Aorta (tissue), 5 donors: ENCODE measurements at places on chromosomes 12 and 14. TPM values are rescaled to one million over a fixed set of nuclear protein-coding genes. Genes with fewer than 3 reads are reported as not detected.

GRCh38 chr14:84458881-84459280 lies 1071.1 kb upstream of the FLRT2 start:
- H3K4me3 ChIP-seq, result no peak overlapping the region
- no peak overlapping the region for H3K27ac ChIP-seq
- H3K27me3 ChIP-seq, result no peaks in the 10 kb centered on the region
- no peak for DNase-seq
- no peaks in the 10 kb centered on the region for H3K36me3 ChIP-seq
- H3K4me1 ChIP-seq, result no peaks in the 10 kb centered on the region

- no peak for DNase-seq
- no peaks in the 10 kb centered on the region for H3K27me3 ChIP-seq
- no peak overlapping the region for H3K27ac ChIP-seq
- no peaks in the 10 kb centered on the region for H3K4me1 ChIP-seq
These were observed 3.7 kb upstream of the LPCAT3 start for GRCh38 chr12:7021956-7022355.

GRCh38 chr14:96735526-96735925 lies 61.7 kb upstream of the VRK1 start:
- no peaks in the 10 kb centered on the region for H3K4me1 ChIP-seq
- no peak overlapping the region for H3K4me3 ChIP-seq
- H3K27me3 ChIP-seq, result no peaks in the 10 kb centered on the region
- no peak overlapping the region for H3K27ac ChIP-seq

- no peak overlapping the region for H3K4me3 ChIP-seq
- no peak for DNase-seq
- H3K27me3 ChIP-seq, result no peaks in the 10 kb centered on the region
These were observed 422.2 kb downstream of the APAF1 start for GRCh38 chr12:99067171-99067785.

DNA sequence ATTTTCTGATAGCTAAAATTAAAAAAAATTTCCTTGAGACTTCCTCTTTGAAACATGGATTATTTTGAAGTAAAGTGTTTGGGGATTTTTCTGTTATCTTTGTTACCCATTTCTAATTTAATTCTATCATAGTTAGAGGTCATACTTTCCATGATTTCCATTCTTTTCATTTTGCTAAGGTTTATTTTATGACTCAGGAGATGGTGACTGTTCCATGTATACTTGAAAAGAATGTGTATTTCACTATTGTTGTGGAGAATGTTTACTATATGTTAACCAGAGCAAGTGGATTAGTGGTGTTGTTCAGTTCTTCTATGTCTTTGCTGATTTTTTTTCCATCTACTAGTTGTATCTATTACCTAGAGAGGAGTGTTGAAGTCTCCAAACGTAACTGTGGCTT lies 250.5 kb upstream of the PELI2 start:
- no peaks in the 10 kb centered on the region for H3K4me1 ChIP-seq
- H3K27ac ChIP-seq, result no peak overlapping the region
- no peaks in the 10 kb centered on the region for H3K27me3 ChIP-seq
- H3K4me3 ChIP-seq, result no peak overlapping the region
- DNase-seq, result no peak
- H3K36me3 ChIP-seq, result no peaks in the 10 kb centered on the region

- no peaks in the 10 kb centered on the region for H3K27me3 ChIP-seq
- no peaks in the 10 kb centered on the region for H3K36me3 ChIP-seq
- no peak overlapping the region for H3K4me3 ChIP-seq
- no peak for DNase-seq
- no peaks in the 10 kb centered on the region for H3K4me1 ChIP-seq
These were observed 177.2 kb upstream of the RASSF8 start for GRCh38 chr12:25781232-25781631.

GRCh38 chr12:89493670-89494302 lies 30.8 kb downstream of the GALNT4 start:
- H3K4me1 ChIP-seq, result peaks cover 6% of the 10 kb centered on the region
- no peak overlapping the region for H3K27ac ChIP-seq
- no peak overlapping the region for H3K4me3 ChIP-seq
- no peak for DNase-seq

GRCh38 chr14:69904246-69904645 lies 25.0 kb downstream of the SMOC1 start:
- no peak overlapping the region for H3K27ac ChIP-seq
- H3K4me1 ChIP-seq, result no peaks in the 10 kb centered on the region
- H3K4me3 ChIP-seq, result no peak overlapping the region
- H3K36me3 ChIP-seq, result no peaks in the 10 kb centered on the region

- H3K36me3 ChIP-seq, result no peaks in the 10 kb centered on the region
- H3K27me3 ChIP-seq, result no peaks in the 10 kb centered on the region
- no peaks in the 10 kb centered on the region for H3K4me1 ChIP-seq
These were observed 32.4 kb upstream of the PLEK2 start for GRCh38 chr14:67444395-67444794.

GRCh38 chr12:85676816-85677749 lies 159.1 kb downstream of the RASSF9 start:
- H3K4me1 ChIP-seq, result no peaks in the 10 kb centered on the region
- no peak for DNase-seq
- H3K4me3 ChIP-seq, result no peak overlapping the region
- H3K27ac ChIP-seq, result no peak overlapping the region

DNA sequence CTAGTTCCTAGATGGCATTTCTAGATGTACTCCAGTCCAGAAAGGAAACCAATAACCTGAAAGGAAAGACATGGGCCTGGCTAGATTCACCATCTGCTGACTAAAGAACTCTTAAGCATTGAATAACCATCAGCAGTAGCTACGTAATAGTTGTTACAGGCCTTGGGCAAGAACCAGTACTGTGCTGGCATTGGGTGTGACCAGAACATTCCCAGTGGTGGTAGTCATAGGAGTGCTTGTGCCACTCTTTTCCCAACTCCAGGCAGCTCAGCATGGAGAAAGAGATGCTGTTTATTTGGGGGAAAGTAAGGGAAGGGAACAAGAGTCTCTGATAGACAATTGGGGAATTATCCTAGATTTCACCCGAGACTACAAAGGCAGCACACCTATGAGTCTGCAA lies 333.3 kb downstream of the SLC16A7 start:
- no peaks in the 10 kb centered on the region for H3K27me3 ChIP-seq
- DNase-seq, result no peak
- H3K27ac ChIP-seq, result no peak overlapping the region
- H3K4me3 ChIP-seq, result no peak overlapping the region
- no peaks in the 10 kb centered on the region for H3K36me3 ChIP-seq

DNA sequence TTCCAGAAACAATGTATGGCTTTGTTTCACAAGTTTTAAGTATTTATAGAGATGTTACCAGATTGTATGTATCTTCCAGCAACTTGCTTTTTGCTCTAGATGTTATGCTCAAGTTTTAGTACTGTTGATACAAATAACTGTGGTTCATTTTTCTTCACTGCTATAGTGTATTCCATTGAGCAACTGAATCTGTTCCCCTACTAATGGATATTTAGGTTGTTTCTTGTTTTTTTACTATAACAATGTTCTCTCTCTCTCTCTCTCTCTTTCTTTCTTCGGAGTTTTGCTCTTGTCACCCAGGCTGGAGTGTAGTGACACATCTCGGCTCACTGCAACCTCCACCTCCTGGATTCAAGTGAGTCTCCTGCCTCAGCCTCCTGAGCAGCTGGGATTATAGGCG lies 16.6 kb downstream of the HCAR2 start:
- H3K27ac ChIP-seq, result no peak overlapping the region
- H3K36me3 ChIP-seq, result no peaks in the 10 kb centered on the region
- H3K27me3 ChIP-seq, result no peaks in the 10 kb centered on the region
- H3K4me3 ChIP-seq, result no peak overlapping the region

GRCh38 chr12:39958377-39958776 lies 147.5 kb downstream of the SLC2A13 start:
- no peaks in the 10 kb centered on the region for H3K36me3 ChIP-seq
- no peak overlapping the region for H3K27ac ChIP-seq
- H3K27me3 ChIP-seq, result no peaks in the 10 kb centered on the region
- DNase-seq, result no peak
- H3K4me1 ChIP-seq, result no peaks in the 10 kb centered on the region

- H3K36me3 ChIP-seq, result no peaks in the 10 kb centered on the region
- no peak overlapping the region for H3K27ac ChIP-seq
- H3K27me3 ChIP-seq, result no peaks in the 10 kb centered on the region
- H3K4me1 ChIP-seq, result no peaks in the 10 kb centered on the region
These were observed 213.6 kb downstream of the ADGRD1 start for GRCh38 chr12:131167334-131167733.

DNA sequence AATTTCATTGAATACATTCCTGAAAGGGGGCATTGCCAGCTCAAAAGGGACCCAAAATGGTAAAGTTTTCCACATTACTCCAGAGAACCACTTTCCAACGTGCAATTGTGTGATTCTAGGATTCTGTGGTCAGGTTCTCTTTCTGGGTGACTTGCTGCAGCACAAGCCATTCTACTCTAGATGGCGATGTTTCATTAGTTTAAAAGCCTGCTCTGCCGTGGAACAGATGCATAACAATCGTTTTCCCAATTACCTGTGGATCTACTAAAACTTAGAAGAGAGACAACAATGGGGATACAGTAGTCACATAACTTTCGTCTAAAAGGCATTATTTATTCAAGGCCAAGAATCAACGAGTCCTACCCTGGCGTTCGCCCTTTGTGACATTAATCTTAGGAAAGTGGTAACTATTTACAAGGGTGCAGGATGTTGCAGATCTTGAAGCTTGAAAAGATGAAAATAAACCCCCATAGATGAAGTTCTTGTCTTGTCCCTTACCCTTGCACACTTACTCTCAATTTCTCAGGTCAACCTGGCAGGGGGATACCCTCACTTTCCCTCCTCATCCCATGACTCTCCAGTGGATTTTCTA lies 400.9 kb downstream of the SNAPC1 start:
- DNase-seq, result no peak
- no peaks in the 10 kb centered on the region for H3K27me3 ChIP-seq
- no peak overlapping the region for H3K4me3 ChIP-seq
- H3K36me3 ChIP-seq, result no peaks in the 10 kb centered on the region

DNA sequence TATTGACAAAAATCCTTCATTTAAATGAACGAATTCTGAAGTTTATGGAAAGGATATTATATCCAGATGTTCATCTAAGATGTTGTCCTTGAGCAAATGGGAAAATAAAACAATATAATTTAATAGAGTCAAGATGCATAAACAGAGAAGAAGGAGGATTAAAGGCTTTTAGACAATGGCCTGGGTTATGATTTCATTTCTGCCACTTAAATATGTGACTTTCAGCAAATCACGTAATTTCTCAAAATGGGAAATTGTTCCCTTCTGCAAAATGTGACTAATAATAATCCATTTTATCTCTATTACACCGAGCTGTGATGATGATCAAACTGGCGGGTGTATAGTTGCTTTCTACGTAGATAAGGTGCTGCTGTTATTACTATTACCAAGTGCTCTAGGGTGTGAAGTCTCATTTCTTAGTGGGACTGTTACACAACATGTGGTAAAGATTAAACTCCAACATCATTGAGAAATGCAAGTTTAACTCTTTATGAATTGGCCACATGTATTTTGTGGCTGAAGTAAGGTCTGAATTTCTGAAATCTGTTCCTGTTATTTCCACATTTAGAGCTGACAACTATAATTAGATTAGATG lies 157.0 kb downstream of the MYRFL start:
- no peak overlapping the region for H3K27ac ChIP-seq
- no peaks in the 10 kb centered on the region for H3K36me3 ChIP-seq
- no peak for DNase-seq
- H3K27me3 ChIP-seq, result no peaks in the 10 kb centered on the region
- no peak overlapping the region for H3K4me3 ChIP-seq
- H3K4me1 ChIP-seq, result no peaks in the 10 kb centered on the region

DNA sequence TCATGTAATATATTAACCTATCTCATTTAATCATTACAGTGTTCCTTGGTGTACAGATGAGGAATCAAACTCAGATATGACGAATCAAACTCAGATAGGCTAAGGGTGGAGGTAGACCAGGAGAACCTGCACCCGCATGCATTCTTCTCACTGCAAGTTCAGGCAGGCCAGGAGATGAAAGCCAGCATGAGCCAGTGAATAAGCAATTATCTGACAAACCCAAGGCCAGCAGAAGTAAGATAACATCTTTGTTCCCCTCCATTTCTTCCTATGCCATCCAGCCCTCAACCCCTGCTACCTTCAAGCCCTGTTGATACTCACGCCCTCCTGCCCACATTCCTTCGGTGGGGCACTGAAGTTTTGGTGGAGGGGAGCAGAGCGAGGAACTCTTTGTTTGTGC lies 152.2 kb downstream of the ETV6 start:
- no peaks in the 10 kb centered on the region for H3K27me3 ChIP-seq
- no peak for DNase-seq
- no peaks in the 10 kb centered on the region for H3K36me3 ChIP-seq

DNA sequence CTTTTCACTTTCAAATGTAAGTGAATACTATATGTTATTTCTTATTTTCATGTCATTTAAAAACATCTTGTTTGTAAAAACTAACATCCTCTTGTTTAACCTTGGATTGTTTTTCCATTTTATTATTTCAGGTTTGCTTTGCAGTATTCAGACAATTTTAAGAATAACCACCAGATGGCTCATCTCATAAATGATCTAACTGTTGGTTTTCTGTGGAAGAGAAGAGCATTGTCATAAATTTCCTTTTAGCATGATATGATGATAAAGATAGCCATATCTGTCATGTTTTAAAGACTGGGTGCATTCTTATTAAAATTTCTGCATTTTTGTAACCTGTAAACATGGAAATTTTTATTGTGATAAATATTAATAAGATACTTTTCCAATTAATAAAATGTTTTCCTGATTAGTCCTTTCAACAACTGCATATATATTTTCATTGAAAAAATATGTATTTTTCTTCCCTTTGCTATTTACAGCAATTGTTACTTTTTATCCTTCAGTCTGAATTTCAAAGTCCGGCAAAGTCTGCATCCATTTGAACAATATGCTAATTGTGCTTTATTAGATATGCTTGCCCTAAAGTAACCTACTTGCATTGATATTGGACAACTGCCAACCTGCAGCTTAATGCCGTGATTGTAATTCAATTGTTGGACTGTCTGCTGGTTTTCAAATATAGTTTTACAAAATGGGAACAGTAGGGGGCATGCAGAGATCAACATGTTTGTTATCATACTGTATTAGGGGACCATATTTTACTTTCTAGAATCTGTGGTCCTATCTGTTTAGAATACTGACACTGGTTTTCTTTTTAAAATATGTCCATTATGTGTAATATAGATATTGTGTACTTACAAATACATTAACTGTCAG lies 163.4 kb downstream of the GARIN6 start:
- no peak for DNase-seq
- no peak overlapping the region for H3K4me3 ChIP-seq
- H3K27ac ChIP-seq, result no peak overlapping the region
- H3K36me3 ChIP-seq, result no peaks in the 10 kb centered on the region
- H3K27me3 ChIP-seq, result no peaks in the 10 kb centered on the region

MARK3 gene
- total RNA-seq, result 121 TPM

CLEC4C gene
- not detected for total RNA-seq

SLC39A5 gene
- total RNA-seq, result not detected

SYT10 gene
- 0.30 TPM for total RNA-seq

MIP gene
- total RNA-seq, result not detected

POU6F1 gene
- 36.5 TPM for total RNA-seq

DYRK2 gene
- 26.7 TPM for total RNA-seq

AKAP6 gene
- 211 TPM for total RNA-seq

ACSM4 gene
- total RNA-seq, result not detected

CDCA3 gene
- total RNA-seq, result 2.1 TPM

ZNF740 gene
- 34.0 TPM for total RNA-seq

GLS2 gene
- 0.58 TPM for total RNA-seq

ERP27 gene
- 1.3 TPM for total RNA-seq
